ENCODE measurements at places on chromosomes 7 and 10.

- DNase-seq: peak; percentile 19
Observed at GRCh38 chr10:46091828-46092523, 45.9 kb upstream of the MSMB start.

DNA sequence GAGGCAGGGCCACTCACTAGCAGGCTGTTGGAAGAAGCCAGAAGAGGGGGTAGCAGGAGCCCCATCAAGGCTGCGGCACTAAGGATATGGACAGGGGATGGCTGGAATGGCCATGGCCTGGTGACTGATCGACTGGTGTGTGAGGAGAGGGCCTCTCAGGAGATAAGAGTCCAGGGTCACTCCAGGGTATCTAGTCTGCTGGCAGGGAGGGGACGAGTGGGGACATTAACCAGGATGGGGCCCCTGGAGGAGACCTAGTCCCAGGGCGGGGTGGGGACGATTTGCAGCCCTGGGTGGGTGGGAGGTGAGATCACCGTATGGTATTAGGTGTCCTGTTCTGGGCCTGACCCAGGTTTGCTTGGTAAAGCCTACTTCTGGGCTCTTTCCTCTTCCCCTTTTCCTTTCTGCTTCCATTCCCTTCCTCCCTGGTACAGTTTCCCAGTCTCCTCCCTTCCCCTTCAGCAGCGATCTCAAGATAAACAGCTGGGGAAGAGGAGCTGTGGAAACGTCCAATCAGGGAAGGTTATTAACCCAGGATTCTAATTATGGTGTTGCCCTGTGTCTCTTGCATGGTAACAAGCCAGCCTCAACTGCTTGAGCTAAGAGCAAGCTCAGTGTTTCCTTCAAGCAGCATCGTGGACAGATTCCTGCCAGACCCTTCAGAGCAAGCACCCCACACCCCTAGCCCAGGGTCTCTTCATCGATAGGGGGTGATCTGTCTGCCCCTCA is 233.2 kb downstream of the RPS24 start:
- no peak for DNase-seq

- DNase-seq: no peak
Observed at GRCh38 chr10:74263996-74264395, 113.0 kb downstream of the ADK start.

GRCh38 chr10:93462881-93463280 is 19.3 kb downstream of the MYOF start:
- DNase-seq: no peak

DNA sequence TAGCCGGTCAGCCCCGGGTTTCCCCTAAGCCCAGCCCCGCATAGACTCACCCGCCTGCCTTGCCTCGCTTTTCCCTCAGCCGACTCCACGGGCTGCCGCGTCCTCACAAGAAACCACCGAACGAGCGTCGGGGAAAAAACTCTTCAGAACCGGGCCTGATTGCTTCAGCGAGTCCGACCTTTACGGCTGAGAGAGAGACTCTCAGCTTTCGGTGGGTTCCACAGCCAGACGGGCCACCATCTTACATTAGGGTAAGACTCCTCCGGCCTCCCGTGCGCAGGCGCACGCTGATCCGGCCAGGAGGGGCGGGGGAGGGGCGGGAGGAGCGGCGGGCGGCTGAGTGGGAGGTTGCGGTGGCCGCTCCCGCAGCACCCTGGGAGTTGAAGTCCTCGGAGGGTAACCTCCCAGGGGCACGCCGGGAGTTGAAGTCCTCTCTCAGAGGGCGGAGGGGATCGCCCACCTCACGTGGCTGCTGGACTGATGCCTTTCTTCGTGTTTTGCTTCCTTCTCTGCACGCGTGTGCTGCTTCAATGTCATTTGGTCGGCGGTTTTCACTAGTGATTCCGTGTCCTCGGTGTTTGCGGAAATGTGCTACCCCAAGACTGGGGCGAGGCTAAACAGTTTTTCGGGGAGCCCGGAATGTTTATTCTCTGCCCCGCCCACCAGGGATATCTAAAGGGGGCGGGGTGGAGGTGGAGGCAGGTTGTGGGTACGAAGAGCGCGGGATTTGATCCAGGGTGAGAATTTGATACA is at the start of gene CNOT4:
Gene CNOT4 (minus strand): TSS at position 264 of the 753 bp plus-strand sequence. CDS start 71,771 bp downstream, outside the sequence.
- peak; percentile 98 for DNase-seq

GRCh38 chr10:63767138-63767801 is 246.1 kb downstream of the REEP3 start:
- no peak for DNase-seq

- DNase-seq: no peak
Observed at GRCh38 chr10:29083096-29083495, 205.8 kb upstream of the LYZL1 start.

- DNase-seq: no peak
Observed at GRCh38 chr7:84177758-84178412, 16.7 kb downstream of the SEMA3A start.

DNA sequence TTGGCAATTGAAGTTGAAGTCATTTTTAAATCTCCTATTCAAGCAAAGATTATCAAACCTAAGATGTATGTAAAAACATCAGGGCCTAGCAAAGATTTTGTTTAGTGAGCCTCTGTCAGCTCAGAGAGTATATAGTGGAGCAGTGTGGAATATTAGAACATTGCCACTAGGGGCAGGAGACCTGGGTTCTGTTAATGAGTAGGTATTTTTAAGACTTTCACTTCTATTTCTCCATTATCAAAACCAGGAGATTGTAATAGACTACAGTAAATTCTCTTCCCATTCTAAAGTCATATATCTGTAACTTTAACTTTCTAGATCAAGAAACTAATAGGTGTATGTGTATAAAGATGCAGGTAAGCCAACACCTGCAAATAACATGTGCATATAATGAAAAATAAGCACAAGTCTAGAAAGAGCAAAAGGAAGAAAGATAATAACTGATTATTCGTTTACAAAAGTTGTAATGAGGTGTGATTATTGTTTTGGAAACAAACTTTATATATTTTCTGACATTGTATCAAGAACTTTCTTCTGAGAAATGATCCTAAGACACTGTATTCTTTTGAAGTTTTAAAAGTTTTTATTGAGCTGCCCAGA is 64.4 kb downstream of the KCND2 start:
- DNase-seq: no peak

GRCh38 chr7:2928256-2928612 is 84.1 kb upstream of the GNA12 start:
- DNase-seq: no peak

- DNase-seq: no peak
Observed at GRCh38 chr7:135343361-135343760, 109.7 kb downstream of the STRA8 start.

- DNase-seq: no peak
Observed at GRCh38 chr7:47565640-47566250, 16.2 kb downstream of the TNS3 start.

GRCh38 chr7:107742678-107743566 is 1.0 kb upstream of the CBLL1 start:
- no peak for DNase-seq

GRCh38 chr7:23276947-23277346 is 22.2 kb upstream of the MALSU1 start:
- no peak for DNase-seq

- no peak for DNase-seq
Observed at GRCh38 chr10:113425541-113425951, 127.3 kb upstream of the HABP2 start.

DNA sequence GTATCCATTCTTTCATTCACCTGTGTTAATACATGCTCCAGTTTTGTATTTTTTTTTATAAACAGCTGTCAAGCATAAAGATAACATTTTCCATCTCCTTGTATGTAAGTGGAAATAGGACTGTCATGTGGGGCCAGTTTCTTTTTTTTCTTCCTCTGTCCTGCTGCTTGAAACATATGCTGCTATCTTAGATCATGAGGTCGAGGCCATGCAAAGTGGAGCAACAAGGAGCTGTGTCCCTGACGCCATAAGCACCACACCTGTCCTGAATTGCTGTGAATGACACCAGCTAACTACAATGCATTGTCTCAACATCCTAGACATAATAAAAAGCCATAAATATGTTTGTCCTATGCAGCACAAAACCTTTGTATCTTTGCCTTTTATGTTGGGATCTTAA is 37.7 kb upstream of the SLC26A4 start:
- no peak for DNase-seq

DNA sequence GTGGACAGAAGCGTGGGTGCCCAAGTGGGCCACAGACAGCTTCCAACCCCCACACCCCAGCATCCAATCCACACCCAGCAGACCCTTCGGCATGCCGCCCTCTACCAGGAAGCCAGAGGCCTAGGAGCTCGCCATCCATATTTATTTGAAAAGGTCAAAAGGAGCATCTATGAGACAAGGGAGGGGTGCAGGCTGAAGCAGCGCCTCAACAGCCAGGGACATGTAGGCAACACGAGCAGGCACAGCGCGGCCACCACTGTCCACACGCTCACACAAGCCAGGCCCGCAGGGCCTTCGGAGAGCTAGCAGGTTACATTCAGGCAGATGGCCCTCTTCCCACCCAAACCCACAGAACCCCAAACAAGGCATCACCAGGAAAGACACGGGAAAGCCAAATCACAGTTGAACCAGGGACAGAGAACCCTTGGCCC is 34.6 kb downstream of the PSAP start:
- no peak for DNase-seq

DNA sequence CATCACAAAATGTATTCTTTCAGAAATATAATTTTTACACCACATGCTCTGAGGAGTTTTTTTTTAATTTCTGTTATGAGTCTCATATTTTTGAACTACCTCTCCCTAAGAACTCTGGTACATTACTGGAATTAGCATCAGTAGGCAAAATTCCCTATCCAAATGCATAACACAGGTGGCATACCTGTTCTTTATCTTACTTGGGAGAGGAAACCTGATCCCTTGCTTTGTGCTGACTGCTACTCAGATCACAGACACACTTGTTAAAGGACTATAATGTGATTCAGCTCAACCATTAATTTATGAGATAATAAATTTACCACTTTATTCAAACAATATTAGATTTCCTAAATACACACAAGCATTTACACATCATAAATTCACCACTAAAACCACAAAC is 617.2 kb downstream of the GRM8 start:
- no peak for DNase-seq

DNA sequence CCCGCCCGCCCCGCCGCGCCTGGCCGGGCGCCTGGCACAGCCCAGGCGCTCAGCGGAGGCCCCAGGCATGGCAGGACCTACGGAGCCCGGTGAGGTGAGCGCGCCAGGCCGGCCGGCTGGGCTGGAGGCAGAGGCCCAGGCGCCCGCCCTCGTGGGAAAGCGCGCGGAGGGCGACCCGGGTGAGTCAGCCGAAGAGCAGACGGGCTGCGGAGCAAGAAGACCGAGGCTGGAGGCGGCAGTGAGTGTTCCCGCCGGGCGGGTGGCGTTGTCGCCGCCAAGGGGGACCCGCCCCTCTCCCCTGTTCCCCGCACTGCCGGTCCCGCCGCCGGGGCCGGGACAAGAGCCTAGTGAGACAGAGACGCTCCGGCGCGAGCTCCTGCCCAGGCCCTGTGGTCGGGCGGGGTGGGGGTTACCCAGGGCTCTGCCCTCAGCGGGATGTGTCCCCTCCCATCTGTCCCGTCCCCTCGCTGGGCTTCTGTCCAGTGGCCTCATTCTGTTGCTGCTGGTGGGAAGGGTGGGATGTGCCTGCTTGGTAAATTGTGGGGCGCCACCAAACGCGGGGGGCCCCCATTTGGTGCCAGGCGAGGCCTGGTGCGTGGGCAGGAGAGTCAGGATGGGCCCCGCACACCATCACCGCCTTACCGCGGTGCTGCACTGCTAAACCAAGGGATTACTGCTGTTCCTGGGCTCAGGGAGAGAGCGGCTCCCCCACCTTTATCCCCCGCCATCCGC is 17.0 kb upstream of the NODAL start:
- DNase-seq: no peak

DNA sequence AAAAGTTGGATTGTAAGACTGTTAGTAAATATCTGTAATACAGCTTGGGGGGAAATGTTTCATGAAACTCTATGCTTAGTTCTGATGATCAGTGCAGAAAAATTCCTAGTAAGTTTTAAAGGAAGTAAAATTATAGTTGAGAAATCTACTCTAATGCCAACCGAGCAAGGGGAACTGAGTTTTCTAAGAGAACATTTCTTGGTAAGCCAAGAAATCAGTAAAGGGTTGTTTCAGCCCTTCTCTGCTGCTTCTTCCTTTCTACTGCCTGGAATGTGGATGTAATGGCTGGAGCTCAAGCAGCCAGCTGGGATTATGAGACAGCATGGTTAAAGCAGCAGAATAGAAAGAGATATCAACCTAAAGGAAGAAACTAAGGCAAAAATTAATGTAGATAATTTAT is 15.9 kb upstream of the AKR1B1 start:
- no peak for DNase-seq

DNA sequence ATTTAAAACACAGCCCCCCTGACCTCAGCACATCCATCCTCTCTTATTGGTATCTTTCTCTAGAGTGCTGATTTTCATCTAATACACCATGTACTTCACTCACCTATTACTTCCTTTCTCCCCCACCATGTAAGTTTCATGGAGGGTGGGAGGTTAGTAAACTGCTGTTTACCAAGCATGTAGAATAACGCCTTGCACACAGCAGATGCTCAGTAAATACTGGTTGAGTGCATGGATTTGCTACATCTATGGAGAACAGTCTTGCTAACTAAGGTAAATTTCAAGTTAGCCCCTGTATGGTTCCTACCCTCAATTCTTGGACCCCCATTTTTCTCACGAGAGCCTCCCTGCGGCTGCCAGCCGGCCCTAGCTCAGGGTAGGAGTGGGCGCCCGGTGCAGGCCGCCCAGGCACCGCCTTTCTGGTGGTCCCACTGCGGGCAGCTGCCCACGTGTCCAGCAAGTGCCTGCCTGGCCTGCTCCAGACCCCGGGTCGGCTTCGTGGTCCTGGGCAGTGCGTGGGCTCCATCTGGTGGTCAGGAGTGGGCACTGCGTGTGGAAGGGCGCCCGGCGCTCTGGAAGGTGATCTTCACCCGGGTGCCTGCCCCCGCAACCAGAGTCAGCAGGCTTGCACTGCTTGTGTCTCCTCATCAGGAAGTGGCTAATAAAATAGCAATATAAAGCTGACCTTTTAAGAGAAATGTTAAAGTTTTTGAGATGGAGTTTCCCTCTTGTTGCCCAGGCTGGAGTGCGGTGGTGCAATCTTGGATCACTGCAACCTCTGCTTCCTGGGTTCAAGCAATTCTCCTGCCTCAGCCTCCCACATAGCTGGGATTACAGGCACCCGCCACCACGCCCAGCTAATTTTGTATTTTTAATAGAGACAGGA is 63.4 kb upstream of the DNAJB6 start:
- DNase-seq: peak; percentile 60

- DNase-seq: no peak
Observed at GRCh38 chr10:77036276-77036675, 601.3 kb downstream of the KCNMA1 start.

All from CD4-positive, alpha-beta T cell treated with Interleukin-1 beta for 1 hour (primary cell).